ENCODE measurements at places on chromosomes 6 and 20.

GRCh38 chr6:30826961-30827342 lies 57.4 kb upstream of the DDR1 start:
- DNase-seq = no peak

GRCh38 chr20:21708738-21709534 lies 3.5 kb downstream of the PAX1 start:
- DNase-seq = no peak

GRCh38 chr20:51463560-51463959 lies 79.0 kb downstream of the NFATC2 start:
- no peak for DNase-seq

DNA sequence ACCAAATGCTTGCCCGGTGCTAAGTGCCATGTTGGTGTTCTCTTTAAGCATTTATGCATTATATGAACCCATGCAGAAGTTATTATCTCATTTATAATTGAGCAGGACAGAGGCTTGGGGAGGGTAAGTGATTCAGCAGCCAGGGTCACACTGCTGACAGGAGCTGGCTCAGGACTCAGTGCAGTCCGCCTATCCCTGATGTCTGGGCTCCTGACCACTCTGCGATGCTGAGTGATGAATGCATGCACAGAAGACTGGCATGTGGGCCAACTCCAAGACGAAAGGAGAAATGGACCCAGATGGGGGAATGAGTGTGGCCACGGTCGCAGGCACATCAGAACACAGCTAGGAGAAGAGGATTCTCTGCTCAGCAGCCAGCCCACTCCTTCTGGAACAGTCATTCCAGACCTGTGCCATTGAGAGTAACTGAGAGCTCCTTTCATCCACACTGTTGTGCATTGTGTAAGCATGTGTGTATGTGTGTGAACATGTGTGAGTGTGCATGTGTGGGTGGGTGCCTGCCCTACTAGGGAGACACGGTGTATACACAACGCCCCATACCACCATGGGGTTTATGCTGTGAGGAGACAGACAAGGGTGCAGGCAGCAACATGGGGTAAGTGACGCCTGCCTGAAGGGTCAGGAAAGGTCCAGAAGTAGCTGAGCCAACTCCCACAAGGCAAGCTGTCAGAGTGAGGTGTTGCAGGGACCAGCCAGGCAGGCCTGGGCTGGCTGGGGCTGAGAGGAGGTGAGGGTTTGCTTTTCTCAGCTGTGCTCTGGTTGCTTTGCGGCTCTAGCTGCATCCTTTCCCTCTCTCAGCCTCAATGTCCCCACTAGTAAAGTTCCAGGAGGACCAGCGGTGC lies 97.8 kb upstream of the PMEPA1 start:
- DNase-seq = no peak

- no peak for DNase-seq
These were observed 288.8 kb downstream of the BTBD9 start for GRCh38 chr6:38350942-38351341.

DNA sequence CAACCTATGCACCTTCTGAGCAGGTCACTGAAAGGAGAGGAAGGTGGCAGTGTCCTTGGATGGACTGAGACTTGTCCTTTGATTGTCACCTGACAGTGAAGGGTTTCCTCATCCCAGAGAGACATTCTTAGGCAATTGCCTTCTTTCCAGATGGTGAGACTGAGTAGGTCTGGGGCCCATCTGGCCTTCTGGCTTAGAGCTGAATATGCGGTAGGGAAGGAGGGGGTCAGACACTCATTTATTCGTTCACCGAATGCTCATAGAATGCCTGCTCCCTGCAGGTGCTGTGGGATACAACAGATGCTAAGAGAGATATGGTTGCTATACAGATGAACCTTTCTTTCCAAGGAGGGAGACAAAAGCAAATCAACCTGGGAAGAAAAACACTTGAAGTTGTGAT lies 76.8 kb downstream of the BMP6 start:
- DNase-seq = no peak

DNA sequence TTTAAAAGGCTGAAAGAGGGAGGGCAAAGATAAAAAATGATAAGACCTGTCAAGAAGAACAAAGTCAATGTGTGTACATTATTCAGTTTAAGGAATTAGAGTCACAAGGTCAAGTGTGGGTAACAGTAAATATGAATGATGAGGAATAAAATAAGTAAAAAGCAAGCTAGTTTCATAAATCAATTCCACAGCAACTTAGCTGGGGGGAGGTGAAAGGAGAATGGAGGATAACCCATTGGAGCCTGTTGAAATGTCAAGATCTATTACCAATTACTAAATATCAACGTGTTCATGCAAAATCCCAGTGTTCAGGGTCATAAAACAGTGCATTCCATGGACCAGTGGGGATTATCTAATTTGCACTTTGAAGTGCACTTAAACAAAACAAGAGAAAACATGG lies 242.9 kb downstream of the TBX18 start:
- DNase-seq = no peak

DNA sequence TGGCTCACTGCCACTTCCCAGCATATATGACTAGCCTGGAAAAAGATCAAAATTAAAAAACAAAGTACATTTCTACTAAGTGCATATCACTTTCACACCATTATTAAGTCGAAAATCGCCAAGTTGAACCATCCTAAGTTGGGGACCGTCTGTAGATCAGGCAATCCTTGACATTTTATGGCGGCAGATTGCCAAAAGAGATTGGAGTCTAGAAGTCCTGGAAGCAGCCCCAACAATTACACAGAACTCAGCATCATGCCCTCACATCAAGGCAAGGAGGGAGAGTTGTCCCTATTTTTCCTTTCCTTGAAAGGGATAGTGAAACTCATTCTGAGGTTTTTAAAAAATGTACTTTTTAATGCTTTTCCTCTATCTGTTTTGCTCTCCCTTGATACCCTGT lies 30.7 kb downstream of the SLC22A3 start:
- DNase-seq = no peak

DNA sequence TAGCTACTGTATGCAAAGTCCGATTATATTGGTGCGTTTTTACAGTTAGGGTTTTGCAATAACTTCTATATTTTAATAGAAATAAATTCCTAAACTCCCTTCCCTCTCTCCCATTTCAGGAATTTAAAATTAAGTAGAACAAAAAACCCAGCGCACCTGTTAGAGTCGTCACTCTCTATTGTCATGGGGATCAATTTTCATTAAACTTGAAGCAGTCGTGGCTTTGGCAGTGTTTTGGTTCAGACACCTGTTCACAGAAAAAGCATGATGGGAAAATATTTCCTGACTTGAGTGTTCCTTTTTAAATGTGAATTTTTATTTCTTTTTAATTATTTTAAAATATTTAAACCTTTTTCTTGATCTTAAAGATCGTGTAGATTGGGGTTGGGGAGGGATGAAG lies 13.7 kb upstream of the PLCG1 start:
- no peak for DNase-seq

DNA sequence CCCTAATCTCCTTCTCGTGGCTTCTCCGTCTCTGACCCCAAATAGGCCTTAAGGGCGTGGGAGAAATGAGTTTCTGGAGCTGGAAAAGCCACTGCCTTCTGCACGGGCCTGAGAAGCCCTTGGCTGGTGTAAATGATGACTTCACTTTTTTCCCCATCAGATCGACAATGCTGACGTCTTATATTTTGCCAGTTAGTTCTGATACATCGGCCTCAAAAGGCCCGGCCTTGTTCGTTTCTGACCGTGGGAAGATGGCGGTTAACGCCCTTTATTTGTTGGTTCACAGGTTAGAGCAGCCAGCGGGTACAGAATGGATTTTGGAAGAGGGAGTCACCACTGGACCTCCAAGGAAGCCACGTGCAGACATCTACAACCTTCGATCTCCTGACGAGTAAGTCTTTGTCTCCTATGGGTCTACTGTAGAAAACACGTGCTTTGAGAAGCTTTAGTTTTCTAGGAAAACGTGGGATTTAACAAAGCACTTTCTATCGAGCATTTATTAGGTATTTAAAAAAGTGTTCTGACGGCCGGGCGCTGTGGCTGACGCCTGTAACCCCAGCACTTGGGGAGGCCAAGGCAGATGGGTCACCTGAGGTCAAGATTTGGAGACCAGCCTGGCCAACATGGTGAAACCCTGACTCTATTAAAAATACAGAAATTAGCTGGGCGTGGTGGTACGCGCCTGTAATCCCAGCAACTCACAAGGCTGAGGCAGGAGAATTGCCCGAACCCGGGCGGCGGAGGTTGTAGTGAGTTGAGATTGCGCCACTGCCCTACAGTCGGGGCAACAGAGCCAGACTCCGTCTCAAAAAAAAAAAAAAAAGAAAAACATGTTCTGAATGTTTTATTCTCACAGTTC lies 1.2 kb upstream of the ZNFX1 start:
- DNase-seq = no peak

DNA sequence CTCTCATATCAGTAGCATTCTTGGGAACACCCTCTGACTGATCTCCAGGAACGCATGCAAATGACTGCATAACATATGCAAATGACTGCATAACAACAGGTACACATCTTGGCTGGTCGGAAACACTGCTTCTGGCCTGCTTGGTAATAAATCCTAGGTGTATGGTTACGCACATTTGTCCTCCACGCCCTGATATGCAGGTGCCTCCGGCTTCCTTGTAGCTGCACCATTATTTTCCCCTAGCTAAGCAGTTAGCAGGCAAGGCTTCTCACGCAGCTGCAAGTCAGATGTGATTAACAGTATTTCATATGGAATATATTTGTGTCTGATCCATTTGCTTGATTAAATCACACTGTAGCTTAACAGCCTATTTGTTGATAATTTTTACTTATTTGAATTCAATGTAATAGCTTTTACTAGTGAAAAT lies 5.9 kb downstream of the RPS6KA2 start:
- no peak for DNase-seq

- DNase-seq = no peak
These were observed 8.0 kb upstream of the TUBB2B start for GRCh38 chr6:3235486-3235885.

- no peak for DNase-seq
These were observed 100.7 kb upstream of the SULF2 start for GRCh38 chr20:47885909-47886453.

Measured in esophagus muscularis mucosa (tissue), 4 donors.